ENCODE measurements at places on chromosomes 4 and X.

DNA sequence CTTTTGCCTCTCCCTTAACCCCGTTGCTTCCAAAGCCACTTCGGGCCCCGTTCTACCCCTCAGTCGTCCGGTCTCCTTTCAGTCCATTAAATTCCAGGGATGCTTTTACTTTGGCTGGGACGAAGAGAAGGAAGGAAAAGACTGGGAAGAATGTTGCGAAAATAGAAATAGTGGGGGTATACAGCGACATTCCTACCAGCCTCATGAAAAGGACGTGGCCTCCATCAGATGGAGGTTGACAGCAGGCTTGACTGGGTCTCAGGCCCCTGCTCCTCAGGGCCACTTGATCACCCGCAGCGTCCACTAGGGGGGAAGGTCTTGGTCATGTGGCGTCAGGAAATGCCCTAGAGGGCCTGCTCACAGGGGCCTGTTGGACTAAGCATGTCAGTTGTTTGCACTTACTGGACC, 657 bp upstream of the ANKRD50 start:
- DNase-seq, result no peak

DNA sequence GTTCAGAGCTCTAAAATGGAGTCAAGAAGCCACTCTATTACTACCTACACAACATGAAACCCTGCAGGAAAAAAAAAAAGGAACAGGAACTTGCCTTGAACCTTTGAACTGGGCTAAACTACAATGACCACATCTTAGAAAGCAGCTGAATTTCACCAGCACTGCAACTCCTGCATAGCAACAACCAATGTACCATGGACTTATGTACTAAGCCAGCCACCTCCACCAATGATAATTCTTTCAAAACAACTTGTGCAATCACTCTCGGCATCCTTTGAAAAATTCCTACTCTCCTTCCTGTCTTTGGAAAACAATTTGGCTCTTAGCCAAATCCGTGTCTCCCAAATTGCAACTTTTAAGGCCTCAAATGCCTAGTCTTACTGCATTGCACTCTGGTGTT, 26.8 kb upstream of the FMR1 start:
- DNase-seq, result no peak

DNA sequence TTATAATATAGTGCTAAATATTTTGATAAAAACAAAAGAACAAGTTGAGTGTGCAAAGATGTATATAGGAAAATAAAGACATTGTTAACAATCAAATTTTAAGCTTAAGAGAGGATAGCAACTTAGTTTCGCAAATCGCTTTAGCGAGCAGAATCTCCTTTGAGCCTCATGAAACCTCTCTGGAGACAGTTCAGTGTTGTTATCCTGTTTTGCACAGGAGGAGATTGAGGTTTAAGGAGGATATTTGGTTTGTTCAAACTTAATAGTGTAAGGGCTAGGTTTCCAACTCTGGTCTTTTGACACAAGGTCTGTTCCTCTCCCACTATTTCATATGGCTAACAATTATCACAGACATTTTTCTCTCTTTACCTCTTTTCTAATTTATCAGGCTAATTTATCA, 1848.5 kb upstream of the TENM3 start:
- no peak for DNase-seq

DNA sequence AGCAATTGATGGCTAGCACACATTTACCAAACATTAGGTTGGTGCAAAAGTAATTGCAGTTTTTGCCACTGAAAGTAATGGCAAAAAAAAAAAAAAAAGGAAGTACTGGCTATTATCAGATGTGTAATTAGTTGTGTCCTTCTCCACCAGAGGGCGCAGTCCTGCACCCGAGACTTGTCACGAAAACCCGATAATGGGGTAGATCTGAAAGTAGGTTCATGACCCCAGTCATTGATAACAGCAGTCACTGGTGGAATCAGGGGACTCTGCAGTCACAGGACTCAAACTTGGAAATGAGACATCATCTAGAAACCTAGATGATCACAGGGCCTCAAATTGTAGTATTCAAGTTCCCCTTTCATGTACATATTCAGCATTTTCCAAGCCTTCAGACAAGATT, 13.1 kb upstream of the ACOT9 start:
- no peak for DNase-seq

GRCh38 chr4:140367738-140368137, 5.7 kb upstream of the SCOC start:
- no peak for DNase-seq

DNA sequence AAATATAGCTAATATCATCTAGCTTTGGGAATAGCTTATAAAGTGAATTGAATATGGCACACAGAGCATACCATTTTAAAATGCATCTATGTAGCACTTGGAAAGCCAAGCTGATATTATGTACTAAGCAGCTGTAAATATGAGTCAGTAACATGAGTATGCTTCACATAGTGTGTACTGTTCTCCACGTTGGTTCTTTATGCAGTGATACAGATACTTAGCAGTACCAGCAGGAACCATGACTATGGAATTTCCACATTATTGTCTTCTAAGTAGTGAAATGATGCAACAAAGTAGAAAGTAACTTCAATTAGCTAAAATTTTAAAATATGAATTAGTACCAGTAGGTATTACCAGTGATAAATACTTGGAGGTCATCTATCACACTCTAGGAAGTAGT, 320.1 kb downstream of the BMPR1B start:
- no peak for DNase-seq

- DNase-seq, result no peak
These were observed 45.6 kb downstream of the GABRA3 start for GRCh38 chrX:152405561-152405960.

GRCh38 chr4:25913056-25913850, 767 bp upstream of the SMIM20 start:
- DNase-seq, result no peak

DNA sequence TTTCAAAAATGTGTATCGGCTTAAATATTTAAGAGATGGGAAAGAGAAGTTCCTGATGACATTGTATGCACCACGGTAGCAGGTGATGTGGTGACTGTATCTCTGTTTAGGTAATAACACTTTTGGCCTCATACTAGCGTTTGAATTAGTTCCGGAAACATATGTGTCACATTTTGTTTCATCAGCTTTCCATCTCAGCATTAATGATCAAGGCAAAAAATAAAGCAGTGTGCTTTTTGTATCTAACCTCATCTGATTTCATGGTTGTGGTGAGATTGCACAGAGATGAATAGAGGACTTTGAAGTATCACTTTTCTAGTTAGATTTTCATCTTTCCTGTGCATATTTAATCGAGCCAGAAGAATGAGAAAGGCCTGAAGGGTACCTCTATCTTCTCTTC, 206.4 kb upstream of the SPRY1 start:
- no peak for DNase-seq

DNA sequence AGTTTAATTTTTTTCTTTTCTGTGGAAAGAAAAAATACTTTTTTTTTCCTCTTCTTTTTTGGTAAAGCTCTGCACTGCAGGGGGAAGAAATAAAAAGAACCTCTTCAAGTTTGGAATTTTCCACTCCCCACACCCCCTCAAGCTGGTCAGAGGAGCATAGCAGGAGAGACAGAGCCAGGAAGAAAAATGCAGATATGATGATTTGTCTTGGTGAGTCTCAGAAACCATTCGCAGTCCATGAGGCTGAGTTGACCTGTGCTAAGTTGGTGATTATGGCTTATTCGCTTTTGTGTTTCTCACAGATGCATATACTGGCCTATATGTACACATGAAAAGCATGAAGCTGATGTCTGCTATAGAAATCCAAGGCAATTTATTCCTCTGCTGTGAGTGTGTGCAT, 205.9 kb downstream of the LDB2 start:
- DNase-seq, result no peak

DNA sequence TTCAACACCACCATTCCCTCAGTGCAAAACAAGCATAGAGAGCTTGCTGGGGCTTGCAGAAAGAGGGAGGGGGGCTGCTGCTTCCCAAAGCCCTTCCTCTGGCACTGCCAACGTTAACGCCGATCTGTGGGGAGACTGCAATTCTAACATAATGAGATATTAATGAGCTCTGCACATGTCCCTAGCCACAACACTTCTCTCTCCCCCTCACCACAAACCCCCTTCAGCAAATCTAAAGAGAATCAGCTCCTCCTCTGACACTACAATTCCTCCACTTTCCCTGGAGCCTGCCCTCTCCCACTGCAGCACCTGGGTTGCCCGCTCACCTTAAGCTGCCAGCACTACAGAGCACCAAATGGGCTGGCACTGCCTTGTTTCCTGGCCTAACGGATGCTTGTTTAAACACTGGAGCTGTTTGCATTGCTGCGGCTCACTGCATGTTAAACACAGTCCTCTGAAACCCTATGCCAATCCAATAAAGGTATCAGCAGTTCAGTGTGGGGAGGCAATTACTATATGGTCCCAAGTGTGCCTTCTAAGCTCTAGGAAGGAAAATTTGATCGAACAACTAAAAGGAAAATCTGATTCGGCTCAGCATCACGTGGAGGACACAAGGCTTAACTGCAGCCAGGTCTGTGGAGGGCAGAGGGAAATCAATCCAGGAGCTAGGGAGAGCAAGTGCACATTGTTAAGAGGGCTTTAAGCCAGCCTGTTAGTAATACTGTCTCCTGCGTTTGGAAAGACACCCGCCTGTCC, 232.4 kb downstream of the MAML3 start:
- no peak for DNase-seq

GRCh38 chrX:40081679-40082068, 16.1 kb downstream of the BCOR start:
- no peak for DNase-seq

GRCh38 chr4:119726505-119726904, 97.9 kb upstream of the PDE5A start:
- no peak for DNase-seq

- no peak for DNase-seq
These were observed 79.3 kb downstream of the FRAS1 start for GRCh38 chr4:78136109-78137081.

DNA sequence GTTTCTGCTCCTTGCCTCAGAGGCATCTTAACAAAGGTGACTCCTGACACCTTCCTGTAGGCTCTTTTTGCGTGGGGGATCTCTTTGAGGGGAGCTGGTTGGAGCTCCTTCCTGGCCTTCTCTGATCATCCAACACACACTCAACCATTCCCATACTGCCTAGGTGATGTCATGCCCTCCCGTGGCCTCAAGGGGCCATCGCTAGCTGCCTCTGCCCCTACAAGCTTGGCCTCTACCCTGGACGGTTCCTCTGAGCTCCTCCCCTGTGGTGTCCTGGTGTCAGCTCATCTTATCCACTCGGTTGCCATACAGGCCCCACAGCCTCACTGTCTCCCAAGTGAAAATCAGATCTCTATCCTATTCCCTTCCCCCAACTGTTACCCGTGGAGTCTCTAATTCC, 13.7 kb upstream of the ZNF185 start:
- no peak for DNase-seq

DNA sequence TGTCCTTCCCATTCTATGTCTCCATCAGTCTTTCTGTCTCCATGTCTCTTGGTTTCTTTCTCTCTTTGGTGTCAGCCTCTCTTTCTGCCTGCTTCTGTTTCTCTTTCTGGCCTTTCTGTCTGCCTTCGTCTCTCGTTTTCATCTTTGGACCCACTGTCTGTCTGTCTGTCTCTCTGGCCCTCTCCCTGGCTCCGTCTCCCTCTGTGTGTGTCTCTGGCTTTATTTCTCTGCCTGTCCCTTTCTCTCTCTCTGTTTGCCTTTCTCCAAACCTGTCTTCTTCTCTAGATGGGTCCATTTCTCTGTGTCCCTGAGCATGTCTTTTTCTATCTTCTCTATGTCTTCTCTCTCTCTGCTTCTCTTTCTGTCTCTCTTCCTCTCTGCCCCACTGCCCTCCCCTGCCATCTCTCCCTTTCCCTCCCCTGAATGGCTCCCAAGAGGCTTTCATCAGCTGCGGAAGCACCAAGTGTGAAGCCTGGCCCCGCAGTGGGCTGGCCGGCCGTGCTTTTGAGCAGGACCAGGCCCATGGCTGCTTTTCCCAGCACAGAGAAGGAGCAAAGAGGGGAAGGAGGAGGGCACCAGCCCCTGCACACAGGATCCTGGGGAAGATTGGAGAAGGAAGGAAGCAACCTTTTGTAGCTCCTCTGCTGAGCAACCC, 57.4 kb downstream of the PJA1 start:
- DNase-seq, result no peak

DNA sequence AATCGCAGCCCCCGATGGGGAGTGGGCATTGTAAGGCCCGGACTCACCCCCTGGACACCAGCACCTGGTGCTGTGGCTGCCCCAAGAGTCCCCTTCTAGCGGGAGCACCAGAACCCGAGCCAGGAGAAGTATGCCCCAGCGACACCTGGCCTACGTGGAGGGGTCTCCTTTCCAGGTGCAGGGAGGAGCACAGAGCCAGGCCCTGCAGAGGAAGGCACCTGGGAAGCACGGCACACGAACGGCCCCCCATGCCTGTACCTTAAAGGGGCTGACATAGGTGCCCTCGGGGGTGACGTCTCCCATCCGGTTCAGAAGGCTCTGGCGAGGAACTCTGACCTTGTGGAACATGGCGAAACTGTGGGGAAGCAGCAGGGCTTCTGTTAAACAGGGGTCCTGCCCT, 41.2 kb downstream of the ACOX3 start:
- no peak for DNase-seq

GRCh38 chr4:3358656-3359055, 65.8 kb downstream of the RGS12 start:
- no peak for DNase-seq

DNA sequence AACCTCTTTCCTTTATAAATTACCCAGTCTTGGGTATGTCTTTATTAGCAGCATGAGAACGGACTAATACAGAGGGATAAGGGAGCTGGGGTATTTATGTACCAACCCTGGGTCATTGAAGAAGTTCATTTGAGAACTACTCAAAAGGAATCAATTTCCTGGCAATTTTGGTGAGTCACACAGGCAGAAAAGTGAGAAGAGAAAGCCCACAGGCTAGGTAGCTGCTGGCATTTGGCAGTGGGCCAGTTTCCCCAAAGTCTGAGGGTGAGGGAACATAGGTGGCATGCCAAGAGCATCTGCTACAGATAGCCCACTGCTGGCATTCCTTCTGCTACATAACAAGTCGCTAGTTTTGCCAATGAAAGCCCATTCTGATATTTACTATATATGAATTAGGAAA, 411.2 kb downstream of the MID1IP1 start:
- no peak for DNase-seq

- no peak for DNase-seq
These were observed 26.4 kb downstream of the MORC4 start for GRCh38 chrX:106973433-106974149.

DNA sequence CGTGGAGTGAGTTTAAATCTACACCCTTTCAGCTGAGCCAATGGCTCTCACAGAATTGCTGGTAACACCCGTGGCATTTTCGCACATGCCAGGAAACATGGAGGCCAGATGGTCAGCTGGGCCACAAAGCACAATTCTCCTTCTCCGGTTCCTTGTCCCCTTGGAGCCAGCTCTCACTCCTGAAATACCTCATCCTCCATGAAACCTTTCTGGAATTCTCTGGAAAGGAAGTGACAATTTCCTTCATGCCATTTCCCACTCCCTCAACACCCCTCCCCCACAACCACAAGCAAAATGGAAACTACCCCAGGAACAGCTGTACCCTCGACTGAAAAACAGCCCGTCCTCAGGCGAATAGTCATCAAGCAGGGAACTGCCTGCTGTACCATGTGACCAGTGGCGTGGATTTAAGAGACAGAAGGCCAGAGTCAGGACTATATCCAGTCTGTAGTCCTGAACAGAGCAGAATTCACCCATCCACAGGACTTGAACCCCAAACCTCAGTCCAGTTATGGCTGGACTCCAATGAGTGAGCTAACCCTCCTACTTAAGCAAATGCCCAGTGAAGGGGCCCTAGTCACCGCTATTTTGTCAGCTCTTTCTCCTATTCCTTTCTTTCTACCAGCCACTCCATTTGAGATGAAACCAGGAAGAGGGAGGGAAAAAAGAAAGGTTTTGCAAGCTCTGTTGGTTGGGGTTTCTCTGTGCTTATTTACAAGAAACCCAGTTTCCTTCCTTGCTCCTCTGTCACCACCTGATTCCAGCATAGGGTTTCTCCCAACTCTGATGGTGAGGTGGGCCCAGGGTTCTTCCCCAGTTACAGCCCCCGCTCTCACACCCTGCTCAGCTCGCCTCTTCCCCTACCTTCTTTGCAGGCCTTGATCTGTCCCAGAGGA, 24.5 kb downstream of the ELF4 start:
- DNase-seq, result no peak

Data from stimulated activated CD8-positive, alpha-beta memory T cell treated with anti-CD3 and anti-CD28 coated beads, Interleukin-15, amount 100 ng/mL, for 24 hours (primary cell).